ENCODE measurements at places on chromosomes 13 and 19.

GRCh38 chr19:10516671-10517286 lies 468 bp downstream of the S1PR5 start:
- DNase-seq = no peak

DNA sequence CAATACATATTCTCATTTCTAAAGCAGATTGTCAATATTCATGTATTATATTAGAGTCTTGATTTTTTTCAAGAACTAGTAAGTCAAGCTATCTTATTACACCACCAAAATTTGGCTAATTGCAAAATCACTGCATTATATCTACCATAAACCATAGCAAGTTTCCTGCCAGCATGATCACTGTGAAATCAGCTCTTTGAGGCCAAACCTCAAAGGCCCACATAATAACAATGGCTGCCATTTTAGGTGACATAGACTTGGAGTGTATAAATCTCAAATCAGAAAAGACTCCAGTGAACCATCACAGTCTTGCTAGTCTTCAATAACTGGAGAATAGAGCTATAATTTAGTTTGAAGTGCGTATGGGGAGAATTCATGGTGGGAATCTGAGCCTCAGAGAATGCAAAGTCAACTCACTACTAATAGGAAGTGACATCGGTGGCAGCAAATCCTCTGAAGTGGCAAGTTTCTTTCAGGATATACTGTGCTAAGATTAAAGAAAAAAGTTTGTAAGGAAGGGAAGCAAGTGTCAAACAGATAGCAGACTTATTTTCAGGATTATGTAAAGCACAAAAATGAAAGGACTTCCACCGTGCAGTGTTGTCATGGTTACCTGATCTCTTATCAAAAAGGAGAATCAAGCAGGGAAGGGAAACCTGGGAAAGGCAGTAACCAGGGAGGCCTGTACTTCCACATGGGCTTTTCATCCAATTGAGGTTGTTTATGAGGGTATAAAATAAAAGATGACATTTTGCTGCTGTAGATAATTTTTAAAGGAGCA lies 117.4 kb upstream of the FNDC3A start:
- no peak for DNase-seq

- no peak for DNase-seq
Measured at GRCh38 chr13:49410006-49410405, 33.9 kb downstream of the CAB39L start.

DNA sequence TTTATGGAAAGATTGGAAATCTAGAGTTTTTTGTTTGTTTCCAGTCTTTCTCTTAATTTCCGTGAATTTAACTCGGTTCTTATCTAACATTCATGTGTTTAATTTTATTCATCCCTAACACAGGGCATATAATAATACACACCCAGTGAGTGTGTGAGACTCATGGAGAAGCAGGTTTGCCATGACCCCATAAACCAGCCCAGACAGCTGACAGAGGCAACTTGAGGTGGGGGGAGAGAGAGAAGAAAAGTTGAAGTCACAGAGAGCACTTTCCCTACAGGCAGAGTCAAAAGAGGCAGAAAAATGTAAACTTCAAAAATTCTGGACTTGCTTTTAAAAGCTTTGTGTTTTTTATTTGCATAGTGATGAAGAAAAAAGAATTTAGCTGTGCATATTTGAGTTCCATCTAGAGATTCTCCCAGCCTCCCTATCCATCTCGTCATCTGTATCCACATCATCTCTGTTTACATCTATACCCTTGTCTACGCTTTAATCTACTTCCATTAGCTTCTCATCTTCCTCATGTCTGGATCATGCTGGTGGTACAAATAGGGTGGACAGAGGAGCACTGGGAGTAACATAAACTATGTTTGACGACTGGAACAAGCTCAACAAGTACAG lies 60.2 kb downstream of the THSD1 start:
- DNase-seq = no peak

- no peak for DNase-seq
Measured at GRCh38 chr19:48780631-48781391, 25.5 kb downstream of the FGF21 start.

- DNase-seq = peak; percentile 78
Measured at GRCh38 chr19:51327066-51328001, 14.6 kb downstream of the VSIG10L start.

- DNase-seq = no peak
Measured at GRCh38 chr19:8163759-8164158, 14.4 kb upstream of the FBN3 start.

GRCh38 chr19:39270036-39270871 lies 2.1 kb downstream of the IFNL2 start:
- no peak for DNase-seq

GRCh38 chr13:97067017-97067895 lies 73.0 kb upstream of the OXGR1 start:
- DNase-seq = no peak

GRCh38 chr19:17451820-17452219 lies 3.4 kb upstream of the TMEM221 start:
- DNase-seq = no peak

DNA sequence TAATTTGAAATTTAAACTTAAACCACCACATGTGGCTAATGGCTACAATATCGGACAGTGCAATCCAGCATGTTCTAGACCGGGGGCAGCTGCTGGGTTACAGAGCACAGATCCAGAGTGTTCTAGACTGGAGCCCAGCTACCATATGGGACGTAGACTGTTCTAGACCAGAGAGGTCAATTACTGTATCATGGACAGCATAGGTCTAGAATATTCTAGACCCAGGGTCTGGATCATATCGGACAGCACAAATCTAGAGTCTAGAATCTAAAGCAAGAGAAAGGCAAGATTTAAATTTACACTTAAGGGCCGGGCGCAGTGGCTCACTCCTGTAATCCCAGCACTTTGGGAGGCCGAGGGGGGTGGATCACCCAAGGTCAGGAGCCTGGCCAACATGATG lies 37.9 kb downstream of the CELF5 start:
- no peak for DNase-seq

DNA sequence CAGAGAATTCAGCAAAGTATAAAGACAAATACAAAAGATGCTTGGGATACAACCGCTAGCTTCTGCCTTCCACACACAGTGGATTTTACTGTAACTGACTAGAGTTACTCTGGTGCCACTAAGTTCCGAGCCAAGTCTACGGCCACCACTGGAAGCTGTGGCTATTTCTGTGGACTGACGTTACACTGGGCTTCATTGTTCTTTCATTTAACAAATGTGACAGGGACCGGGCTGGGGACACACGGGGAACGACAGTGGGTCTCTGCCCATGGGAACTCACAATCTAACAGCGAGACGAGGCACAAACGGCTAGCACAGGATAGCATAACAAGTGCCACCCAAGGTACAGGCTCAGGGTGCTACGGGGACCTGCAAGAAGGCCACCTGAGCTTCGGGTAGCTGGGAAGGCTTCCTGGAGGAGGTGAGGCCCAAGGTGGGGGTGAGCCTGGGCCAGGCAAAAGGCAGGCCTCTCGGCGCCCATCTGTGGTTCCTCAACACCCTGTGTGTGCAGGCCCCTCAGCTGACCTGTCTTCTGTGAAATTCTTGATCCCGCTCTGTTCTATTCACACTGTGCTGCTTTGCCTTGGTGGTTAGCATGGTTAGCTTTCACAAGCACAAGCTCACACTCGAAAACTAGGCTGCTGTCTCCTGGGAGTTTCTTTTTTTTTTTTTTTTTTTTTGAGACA lies 10.3 kb upstream of the IL4I1 start:
- DNase-seq = no peak

- no peak for DNase-seq
Measured at GRCh38 chr19:30930941-30931706, 418.1 kb downstream of the TSHZ3 start.

DNA sequence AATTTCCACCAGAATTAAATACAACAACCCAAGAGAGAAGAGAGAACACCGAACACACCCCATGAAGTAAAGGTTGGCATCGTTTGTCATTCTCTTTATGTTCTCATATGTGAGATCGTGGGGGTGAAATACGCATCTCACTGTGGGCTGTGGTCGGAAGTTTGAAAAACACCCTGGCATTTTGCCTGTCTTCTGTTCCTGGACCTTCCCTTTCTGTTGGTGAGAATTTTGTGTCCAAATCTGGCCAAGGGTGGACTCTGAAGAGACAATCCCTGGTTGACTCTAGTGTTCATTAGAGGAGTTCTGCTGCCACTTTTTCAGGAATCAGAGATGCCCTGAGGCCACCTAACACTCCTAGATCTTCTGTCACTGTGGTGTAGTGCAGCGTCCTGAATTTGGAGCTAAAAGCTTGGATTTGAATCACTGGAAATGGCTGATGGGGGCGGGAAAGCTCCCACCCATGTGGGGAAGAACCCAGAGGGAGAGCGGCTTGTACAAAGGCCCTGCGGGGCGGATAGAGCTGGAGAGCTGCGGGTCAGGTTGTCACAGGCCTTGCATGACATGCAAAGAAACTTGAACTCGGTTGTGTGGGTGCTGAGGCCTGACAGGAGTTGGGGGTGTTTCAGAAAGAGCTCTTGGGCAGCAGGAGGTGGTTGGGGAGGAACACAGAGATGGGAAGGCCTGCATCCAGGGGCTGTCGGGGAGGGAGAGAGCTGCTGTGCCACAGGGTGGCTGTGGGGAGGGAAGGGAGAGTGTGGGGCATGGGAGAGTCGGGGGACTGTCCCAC lies 11.1 kb upstream of the SPATA13 start:
- no peak for DNase-seq

DNA sequence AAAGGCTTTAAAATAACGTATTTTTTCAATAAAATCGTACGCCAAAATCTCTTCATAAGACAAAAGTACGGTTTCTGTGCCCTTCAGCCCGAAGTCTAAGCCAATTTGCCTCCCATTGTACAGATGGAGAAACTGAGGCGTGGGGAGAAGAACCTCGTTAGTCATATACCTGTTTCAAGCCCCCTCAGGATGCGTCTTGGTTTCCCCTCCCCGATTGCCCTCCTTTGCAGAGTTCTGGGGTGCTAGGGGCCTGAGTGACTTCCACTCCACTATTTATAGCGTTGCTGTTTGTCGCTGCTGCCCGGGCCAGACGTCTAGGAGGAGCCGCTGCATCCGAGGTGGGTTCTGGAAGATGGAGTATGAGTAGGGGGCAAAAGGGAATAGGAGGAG lies 2.3 kb upstream of the LTBP4 start:
- no peak for DNase-seq

GRCh38 chr13:80040981-80041317 lies 300.0 kb downstream of the SPRY2 start:
- no peak for DNase-seq

GRCh38 chr13:24271601-24272451 lies 37.6 kb upstream of the C1QTNF9 start:
- peak; percentile 79 for DNase-seq

DNA sequence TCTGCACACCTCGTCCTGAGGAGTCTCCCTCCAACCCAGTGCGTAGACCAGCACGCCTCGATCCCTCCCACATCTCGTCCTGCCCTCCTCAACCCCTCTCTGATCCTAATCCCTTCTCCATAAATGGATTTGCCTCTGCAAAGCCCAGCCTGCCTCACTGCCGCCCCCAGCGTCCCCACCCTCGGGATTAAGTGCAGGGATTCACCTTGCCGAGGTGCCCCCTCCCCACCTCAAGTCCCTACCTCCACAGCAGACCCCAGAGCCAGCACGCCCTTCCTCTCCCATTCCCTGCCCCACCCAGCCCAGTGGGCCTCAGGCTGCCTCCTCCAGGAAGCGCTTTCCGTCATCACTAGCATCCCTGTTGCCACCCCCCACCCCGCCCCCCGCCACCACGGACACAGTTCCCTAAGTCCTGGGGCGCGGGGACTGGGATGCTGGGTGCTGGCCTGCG lies 4.0 kb downstream of the KLF16 start:
- no peak for DNase-seq

DNA sequence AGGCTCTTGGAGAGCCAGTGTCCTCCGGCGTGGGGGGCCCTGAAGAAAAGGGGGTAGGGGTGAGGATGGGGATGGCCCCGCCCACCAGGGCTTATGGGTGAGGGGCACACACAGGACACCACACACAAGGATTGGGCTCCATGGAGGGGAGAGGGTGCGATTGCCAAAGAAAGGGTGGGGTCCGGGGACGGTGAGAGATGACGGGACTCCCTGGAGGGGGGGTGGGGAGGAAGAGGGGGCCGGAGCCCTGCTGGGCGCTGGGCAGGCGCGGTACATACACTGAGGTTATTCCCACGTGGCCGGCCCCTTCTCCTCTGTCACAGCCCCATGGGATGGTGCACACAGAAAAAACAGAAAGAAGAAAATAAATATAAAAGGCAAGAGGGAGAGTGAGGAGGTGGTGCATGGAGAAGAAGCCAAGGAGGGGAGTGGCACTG lies 60.1 kb downstream of the IER2 start:
- DNase-seq = no peak

DNA sequence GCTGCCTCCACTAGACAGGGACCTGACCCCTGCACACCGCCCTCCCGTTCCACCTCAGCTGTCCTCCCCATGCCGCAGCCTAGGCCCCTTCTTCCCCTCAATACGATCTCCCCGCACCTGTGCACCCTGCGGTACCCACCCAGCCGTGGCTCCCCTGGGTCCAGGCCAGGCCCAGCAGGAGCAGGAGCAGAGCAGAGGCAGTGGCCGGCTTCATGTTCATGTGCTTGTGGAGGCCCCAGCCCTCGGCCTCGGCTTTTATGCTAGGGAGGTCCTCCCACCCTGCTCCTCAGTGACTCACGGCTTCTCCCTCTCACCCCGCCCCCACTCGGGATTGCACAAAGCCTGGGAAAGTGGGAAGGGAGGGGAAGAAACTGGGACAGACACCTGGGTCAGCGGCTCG lies 11.4 kb upstream of the KRTDAP start:
- no peak for DNase-seq

GRCh38 chr13:55705971-55706370 lies 1434.7 kb upstream of the PRR20A start:
- DNase-seq = no peak

DNA sequence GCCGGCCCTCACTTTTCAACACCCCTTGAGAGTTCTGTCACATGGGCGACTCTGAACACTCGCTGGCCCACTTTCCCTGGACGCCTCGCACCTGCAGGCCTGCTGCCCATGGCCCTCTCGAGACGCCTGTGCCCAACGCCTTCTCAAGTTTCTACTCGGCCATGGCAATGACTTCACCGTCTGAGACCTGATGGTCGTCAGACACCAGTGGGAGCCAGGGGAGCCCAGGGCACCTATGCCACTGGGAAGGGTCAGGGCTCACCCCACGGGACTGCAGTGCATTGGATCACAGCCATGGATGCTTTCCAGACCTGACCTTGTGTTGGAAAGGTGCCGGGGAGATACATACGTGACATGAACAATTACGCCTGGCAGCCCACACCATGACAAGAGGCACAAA lies 60.1 kb downstream of the KLF2 start:
- DNase-seq = no peak

DNA sequence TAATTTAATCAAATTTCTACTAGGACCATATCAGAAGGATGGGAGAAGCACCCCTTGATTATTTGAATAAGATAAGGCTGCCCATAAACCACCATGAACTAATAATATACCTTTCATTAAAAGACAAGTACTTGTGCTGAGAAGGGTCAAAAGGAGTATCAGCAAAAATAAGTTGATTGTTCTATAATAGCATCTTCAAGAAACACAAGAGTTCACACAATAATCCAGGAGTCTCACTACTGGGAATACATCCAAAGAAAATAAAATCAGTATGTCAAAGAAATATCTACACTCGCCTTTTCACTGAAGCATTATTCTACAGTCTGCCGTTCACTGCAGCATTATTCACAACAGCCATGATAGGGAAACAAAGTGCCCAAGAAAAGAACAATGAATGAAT lies 1310.1 kb upstream of the PCDH9 start:
- no peak for DNase-seq

GRCh38 chr19:1255186-1256161 lies 7.1 kb downstream of the MIDN start:
- DNase-seq = no peak
